Dorsolateral prefrontal cortex (tissue), 122 donors: ENCODE measurements at places on chromosomes 7 and 10. TPM values are rescaled to one million over a fixed set of nuclear protein-coding genes. Genes with fewer than 3 reads are reported as not detected.

PTF1A gene
- 0.67 TPM for total RNA-seq

DYDC2 gene
- total RNA-seq: 1.8 TPM

ADD3 gene
- total RNA-seq: 314 TPM

AKR1D1 gene
- total RNA-seq: not detected

HERPUD2 gene
- 49.4 TPM for total RNA-seq

CHST12 gene
- 32.8 TPM for total RNA-seq

JCAD gene
- total RNA-seq: 48.6 TPM

ANKRD30A gene
- 0.39 TPM for total RNA-seq

SORBS1 gene
- total RNA-seq: 191 TPM

PALS2 gene
- total RNA-seq: 152 TPM

PTPRE gene
- total RNA-seq: 42.9 TPM

CALCR gene
- total RNA-seq: not detected

TAC1 gene
- 9.5 TPM for total RNA-seq

DENND2A gene
- 46.1 TPM for total RNA-seq

AGR2 gene
- not detected for total RNA-seq

CYP3A5 gene
- total RNA-seq: 0.48 TPM

LLCFC1 gene
- total RNA-seq: not detected

SORCS3 gene
- total RNA-seq: 13.4 TPM

FAM204A gene
- total RNA-seq: 62.7 TPM

ANKRD2 gene
- total RNA-seq: 6.9 TPM

ADCY1 gene
- 151 TPM for total RNA-seq

RBAK gene
- 12.9 TPM for total RNA-seq

BTAF1 gene
- 47.0 TPM for total RNA-seq

SUN3 gene
- total RNA-seq: 1.9 TPM

ST8SIA6 gene
- 3.8 TPM for total RNA-seq

TUBAL3 gene
- total RNA-seq: 1.1 TPM

SEMA3E gene
- 4.0 TPM for total RNA-seq

TMEM196 gene
- total RNA-seq: 9.4 TPM
